IPS DF 6.9 (cell line): ENCODE measurements at places on chromosomes 4 and X.

GRCh38 chrX:9534686-9535085 lies 69.8 kb downstream of the TBL1X start:
- no peak for DNase-seq

- DNase-seq, result no peak
These were observed at the start of gene ZNF275 for GRCh38 chrX:153333821-153334653. TSS of gene ZNF275 (plus strand) at chrX:153334153. CDS start at chrX:153336680, 2,527 bp downstream.

DNA sequence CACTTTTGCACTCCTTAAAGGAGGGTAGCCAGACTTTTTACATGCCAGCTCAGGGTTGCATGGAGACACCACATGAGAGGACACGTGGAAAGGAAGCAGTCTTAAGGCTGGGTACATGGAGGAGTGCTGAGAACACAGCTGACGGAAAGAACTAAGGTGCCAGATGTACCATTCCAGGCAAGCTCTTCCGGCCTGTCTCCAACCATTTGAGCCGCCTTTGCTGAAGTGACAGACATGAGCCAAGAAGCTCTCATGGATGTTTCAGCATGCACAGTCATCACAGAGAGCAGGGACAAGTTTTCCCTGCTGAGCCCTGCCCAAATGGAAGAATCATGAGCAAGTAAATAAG lies 83.4 kb upstream of the BMP2K start:
- no peak for DNase-seq

GRCh38 chr4:56183344-56183959 lies 203.8 kb downstream of the AASDH start:
- DNase-seq, result no peak

- no peak for DNase-seq
These were observed 3.5 kb downstream of the MND1 start for GRCh38 chr4:153348006-153348405.

- no peak for DNase-seq
These were observed 33.5 kb upstream of the ITM2A start for GRCh38 chrX:79400623-79401022.

- no peak for DNase-seq
These were observed 231.3 kb upstream of the FAT1 start for GRCh38 chr4:186954956-186955355.

DNA sequence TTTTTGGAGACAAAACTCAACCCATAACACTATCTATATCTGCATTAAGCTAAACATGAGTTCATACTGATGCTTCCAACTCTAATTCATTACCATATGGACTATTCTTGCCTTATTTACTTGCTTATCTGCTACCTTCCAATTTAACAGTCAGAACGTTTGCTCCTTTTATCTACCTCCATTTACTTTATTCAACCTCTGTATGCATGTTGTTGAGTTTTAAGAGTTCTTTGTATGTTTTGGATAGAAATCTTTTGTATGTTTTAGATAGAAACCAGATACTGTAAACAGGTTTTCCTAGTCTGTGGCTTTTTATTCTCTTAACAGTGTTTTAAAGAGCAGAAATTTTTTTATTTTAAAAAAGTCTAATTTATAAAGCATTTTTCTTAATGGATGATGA lies 542.2 kb upstream of the NDST4 start:
- DNase-seq, result no peak

- no peak for DNase-seq
These were observed 415.1 kb upstream of the MAD2L1 start for GRCh38 chr4:120481756-120482155.

- no peak for DNase-seq
These were observed 17.0 kb downstream of the C4orf54 start for GRCh38 chr4:99640676-99641075.

- DNase-seq, result no peak
These were observed 236.5 kb downstream of the GLUD2 start for GRCh38 chrX:121283921-121284320.
